ENCODE measurements at places on chromosomes 3 and 15.

DNA sequence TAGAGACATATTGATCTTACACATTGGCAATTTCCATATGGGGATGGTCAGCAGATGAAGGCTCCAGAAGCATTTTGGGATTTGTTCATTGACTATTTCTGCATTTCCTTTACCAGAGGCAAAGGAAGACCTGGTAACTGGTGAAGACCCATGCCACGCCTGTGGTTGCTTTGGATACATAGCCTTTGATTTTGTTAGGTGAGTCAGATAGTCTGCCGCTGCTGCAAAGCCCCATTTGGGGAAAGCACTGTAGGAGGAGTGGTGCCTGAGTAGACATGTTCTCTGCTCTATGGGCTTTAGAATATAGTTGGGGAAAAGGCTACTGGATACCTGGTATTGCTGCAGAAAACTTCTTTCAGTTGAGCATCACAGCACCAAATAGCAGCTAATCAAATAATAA lies 56.8 kb downstream of the TFG start:
- no peak for DNase-seq

DNA sequence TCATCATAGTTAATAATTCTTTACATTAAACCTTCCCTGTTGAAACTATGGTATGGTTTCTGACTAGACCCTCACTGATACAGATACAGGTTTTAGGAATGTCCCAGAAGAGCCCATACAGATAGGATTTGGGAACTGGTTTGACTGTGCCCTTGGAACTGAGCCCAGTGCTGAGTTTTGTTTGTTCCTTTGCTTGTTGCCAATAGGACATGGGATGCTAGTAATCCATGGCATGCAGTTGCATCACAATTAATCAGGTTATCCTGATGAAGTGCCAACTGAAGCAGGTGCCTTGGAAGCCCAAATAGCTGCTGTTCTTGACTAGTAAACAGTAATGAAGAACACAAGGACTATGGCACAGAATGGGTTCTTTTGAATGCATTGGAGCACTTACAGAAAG lies 230.6 kb downstream of the NEK10 start:
- DNase-seq: no peak

DNA sequence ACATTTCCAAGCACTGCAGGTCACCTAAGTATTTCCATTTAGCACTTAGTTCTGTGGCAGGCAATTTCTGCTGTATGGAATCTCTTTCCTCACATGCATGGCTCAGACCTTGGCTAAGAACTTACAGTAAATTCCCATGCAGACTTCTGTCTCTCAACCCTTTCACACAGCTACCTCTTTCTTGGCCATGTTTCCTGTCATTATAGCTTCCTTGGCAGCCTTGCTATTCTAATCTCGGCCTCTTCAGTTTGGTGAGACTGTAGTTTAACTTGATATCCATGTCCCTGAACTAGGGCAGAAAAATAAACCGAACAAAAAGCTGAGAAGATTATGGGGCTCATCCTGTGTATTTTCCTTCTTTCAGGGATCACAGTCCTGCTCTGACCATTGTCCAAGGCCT lies 96.0 kb downstream of the SPATA16 start:
- DNase-seq: no peak

DNA sequence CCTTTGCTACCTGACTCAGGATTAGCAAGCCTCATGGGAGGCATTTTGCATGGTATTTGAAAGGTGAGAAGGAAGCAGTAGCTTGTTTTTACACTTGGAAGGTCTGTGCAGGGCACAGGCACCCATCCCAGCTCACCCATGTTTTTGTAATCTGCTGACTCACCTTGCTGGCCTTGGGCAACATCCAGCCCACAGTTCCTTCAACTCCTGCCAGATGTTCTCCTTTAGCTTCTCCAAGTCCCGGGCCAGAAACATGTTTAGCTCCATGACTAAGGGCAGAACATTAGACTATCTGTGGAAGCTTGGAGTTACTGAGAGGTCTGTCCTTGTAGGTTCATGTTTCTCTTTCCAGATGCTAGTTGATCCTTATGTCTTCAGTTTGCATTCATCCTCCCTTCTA lies 12.4 kb upstream of the ZNF770 start:
- DNase-seq: no peak

GRCh38 chr3:168398371-168399025 lies 302.8 kb upstream of the GOLIM4 start:
- no peak for DNase-seq

DNA sequence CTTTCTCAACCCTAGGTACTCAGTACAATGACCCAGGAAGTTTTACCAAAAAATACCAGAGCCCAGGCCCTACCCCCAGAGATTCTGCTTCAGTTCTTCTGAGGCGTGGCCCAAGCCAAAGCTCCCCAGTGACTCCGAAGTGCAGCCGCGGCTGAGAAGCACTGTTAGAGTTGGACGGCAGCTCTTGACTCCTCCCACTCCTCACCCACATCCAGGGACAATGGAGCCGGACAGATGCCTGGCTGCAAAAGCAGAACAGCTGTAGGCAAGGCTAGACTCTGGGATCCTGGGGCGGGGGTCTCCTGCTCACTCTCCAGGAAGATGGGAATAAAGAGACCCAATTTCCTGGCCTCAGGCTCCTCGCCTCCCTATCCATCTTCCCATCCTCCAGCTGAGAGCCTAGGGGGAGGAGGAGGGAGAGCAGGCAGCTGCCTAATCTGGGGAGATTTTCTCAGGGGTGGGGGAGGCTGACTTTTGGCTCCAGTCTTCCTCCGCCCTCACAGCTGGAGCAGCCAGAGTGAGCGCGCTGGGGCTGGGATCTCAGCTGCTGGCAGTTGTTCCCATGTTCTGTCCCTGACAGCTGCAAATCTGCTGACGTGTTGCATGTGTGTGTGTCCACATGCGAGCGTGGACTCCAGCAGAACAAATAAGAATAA lies 223.8 kb downstream of the OPA1 start:
- no peak for DNase-seq

- no peak for DNase-seq
Measured at GRCh38 chr3:125115640-125116039, 59.8 kb upstream of the HEG1 start.

DNA sequence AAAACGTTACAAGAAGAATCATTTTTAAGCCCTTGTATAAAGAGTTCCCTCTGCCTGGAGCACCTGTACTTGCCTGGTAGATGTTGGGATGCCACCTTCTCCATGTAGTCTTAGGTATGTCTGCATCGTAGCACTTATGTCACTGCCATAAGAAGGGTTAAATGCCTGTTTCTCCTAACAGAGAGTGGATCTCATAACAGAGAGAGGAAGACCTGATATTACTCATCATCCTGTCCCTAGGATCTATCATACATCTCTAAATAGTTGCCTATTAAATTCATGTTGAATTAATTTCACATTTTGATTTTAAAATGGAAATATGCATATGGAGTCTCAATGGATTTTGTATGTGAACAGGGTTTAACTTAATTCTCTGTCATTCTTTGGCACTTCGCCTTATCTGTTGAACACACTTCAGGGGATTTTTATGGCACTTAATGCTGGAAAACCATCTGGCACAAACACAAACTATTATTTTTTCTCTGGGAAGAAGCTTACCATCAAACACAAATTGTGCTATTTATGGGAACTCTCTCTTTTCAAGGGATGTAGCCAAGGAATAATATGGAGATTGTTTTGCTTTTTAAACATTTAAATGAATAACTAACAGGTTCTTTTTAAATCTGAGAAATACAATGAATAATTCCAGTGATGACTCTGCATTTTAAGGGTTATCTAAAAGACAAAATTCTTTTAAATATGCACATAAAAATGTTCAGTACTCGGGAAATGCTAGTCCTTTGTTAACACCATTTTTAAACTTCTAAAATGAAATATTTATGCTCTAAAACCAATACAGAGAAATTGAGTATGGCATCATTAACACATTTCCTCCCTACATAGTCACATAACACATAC lies 230.7 kb downstream of the ZNF385D start:
- DNase-seq: no peak

DNA sequence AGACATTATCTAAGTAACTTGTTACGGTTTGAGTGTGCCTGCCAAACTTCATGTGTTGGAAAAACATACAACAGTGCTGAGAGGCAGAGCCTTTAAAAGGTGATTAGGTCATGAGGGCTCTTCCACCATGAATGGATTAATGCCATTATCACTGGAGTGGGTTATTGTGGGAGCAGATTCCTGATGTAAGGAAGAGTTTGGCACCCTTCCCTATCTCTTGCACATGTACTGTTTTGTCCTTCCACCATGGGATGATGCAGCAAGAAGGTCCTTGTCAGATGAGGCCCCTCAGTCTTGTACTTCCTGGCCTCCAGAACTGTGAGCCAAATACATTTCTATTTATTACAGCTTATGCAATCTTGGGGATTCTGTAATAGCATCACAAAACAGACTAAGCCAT lies 413.9 kb downstream of the EPHA3 start:
- no peak for DNase-seq

- DNase-seq: no peak
Measured at GRCh38 chr3:62805580-62806277, 69.5 kb downstream of the CADPS start.

GRCh38 chr15:58064980-58065444 lies 499 bp downstream of the ALDH1A2 start:
- no peak for DNase-seq
